ENCODE measurements at places on chromosomes 16 and 17.
A peak's percentile ranks its signal among the peaks of the same experiment; 100 is the strongest.

- DNase-seq, result no peak
These were observed 814 bp upstream of the DYNLL2 start for GRCh38 chr17:58082341-58082869.

DNA sequence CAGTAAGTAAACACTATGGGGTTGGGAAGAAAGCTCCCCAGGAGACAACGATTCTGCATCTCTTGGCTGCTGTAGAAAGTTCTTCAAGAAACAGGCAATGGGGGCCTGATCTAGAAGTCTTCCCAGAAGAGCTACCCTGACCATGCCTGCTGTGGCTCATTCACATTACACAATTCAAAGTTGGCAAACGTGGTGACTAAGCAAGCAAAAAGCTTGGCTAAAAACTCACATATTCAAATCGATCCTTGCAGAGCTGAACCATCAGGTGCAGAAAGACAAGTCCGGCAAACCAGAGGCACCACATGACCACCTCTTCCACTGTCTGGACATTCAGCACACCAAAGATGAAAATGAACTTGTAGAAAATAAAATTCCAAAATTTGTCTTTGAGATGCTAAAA lies 16.1 kb downstream of the AMFR start:
- no peak for DNase-seq

DNA sequence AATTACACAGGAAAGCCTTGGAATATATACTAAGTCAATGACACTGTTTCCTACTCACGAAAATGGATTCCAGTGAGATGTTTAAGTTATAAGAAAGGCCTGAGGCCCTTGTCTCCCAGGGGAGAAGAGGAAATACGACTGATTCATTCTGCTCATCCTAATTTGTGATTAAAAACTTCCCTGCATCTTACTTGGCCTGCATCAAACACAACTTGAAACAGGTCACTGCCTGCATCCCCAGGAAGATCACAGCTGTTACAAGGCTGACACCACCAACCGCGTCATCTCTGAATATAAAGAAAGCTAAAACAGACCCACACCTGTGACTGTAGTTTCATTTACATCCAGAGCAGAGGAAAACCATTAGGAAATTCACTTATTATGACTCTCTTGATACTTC lies 121.9 kb downstream of the DNAH3 start:
- DNase-seq, result no peak

GRCh38 chr17:55601874-55602364 lies 90.7 kb upstream of the SMIM36 start:
- no peak for DNase-seq

GRCh38 chr17:7017827-7018200 lies 5.0 kb upstream of the BCL6B start:
- peak; percentile 46 for DNase-seq

DNA sequence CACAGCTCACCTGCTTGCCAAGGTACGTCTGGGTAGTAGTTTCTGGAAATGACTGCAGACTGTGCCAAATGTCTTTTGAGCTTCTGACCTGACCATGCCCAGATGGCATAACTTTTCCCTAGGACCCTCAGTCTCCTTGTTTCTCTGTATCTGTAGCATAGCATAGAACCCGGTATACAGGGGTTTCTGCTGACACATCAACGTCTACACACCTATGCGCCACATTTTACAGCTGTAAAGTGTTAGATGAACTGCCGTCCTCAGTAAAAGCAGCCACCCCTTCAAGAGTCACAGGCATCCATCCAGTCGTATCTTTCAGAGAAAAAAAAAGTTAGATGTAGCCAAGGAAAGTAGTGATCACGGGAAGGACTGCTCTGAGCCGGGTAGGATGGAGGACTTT lies 17.4 kb downstream of the KCTD2 start:
- DNase-seq, result no peak

DNA sequence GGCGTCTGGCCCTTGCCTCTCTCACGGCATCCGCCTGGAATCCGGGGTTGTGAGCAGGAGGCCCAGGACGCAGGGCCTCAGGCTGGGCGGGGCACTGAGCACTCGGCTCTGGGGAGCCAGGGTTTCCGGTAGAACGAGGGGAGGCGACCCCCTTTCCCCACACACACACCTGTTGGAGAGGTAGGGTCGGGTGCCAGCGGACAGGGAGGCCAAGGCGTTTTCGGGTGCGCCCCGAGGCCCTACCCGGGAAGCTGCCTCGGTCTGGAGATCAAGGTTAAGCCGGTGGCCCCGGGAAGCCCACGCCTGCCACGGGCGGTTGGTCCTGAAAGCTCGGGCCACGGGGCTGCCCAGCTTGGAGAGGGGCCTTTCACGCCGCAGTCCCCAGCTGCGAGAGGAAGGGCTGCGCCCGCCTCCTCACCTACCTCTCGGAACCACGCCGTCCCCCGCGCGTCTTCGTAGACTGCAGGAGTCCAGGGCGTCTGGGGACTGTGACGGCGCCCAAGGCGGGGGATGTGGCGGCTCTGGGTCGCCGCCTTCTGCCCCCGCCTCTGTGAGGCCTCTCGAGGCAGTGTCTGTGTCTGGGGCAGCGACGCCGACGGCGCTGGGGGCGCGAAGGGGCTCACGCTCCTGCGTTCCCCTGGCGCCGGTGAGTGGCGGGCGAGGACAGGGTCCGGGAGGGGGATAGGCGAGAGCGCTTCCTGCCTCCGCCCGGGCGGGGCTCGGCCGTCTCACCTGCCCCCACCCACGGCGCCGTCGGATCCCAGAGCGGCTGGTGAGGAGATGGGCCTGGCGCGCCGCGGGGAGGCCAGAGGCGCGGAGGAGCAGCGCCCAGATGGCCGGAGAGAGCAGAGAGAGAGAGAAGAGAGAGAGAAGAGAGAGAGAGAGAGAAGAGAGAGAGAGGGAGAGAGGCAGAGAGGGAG lies 20.3 kb upstream of the HOXB9 start:
- no peak for DNase-seq

GRCh38 chr16:67657751-67658518 lies 2.1 kb downstream of the ACD start:
- no peak for DNase-seq

DNA sequence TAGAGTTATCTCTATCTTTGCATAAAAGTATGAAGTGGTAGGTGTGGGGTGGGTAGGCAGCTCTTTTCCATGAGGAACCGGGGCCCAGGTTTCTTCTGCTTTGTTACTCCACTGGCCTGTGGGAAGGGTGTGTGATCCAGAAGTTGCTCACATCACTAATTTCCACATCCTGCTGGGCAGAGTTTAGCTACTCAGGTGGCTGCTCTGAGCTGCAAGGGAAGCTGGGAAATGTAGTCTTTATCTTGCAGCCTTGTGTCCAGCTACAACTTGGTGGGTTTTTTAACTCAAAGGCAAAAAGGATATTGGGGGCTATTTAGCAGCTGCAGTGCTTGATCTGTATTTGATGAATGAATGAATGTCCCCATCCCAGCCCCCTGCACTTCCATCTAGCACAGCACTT lies 335.3 kb downstream of the SNX29 start:
- no peak for DNase-seq

DNA sequence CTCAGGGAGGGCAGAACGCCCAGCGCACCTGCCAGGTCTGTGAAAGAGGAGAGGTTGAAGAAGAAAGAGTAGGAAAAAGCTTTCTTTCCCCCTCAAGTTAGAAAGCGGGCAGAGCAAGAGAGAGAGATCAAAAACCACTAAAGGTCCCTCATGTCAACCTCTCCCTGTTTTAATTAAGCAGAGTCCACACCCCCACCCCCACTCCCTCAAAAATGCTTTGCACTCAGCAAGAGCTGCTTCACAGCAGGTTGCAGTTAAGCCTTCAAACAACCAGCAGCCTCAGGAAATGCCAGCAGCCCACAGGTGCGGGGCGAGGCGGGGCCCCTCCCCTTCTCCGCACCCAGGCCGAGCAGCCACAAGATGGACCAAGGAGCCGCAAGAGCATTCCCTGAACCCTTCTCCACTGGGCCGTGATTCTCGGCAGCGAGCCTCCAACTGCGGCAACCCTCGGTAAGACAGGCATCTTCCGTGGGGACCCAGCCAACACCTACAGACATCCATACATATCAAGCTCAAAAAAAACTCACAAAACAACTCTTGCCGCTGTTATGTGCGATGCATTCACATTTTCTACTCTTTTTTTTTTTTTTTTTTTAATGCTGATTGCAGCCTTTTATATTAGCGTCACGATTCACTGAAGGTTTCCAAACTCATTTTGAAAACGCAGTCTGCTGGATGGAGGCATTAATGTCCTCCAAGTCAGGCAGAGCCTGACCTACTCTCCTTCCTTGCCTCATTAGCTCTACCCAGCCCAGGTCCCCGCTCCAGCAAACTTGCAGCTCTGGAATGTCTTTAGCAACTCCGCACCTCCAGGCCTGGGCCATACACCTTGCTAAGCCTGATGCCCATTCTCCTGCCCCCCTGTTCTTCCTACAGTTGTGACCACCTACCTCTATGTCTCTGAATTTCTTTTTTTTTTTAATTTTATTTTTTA lies 66.1 kb downstream of the AXIN2 start:
- no peak for DNase-seq

- no peak for DNase-seq
These were observed 13.7 kb downstream of the TENT4B start for GRCh38 chr16:50166511-50167500.

DNA sequence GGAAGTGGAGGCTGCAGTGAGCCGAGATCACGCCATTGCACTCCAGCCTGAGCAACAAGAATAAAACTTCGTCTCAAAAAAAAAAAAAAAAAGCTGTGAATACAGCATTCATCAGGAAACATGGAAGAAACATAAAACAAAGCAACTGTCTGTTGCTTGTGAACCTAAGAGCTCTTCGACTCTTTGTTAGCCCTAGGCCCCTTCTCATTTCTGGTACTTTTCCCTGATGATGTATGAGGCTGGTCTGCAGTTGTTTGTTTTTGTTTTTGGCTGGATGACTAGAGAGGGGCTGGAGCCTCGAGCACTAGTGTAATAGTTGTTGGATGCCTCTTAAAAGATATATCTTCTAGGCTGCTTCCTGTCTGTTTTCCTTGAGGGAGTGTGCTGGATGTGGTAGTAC lies 113.5 kb downstream of the MAP2K6 start:
- DNase-seq, result no peak

DNA sequence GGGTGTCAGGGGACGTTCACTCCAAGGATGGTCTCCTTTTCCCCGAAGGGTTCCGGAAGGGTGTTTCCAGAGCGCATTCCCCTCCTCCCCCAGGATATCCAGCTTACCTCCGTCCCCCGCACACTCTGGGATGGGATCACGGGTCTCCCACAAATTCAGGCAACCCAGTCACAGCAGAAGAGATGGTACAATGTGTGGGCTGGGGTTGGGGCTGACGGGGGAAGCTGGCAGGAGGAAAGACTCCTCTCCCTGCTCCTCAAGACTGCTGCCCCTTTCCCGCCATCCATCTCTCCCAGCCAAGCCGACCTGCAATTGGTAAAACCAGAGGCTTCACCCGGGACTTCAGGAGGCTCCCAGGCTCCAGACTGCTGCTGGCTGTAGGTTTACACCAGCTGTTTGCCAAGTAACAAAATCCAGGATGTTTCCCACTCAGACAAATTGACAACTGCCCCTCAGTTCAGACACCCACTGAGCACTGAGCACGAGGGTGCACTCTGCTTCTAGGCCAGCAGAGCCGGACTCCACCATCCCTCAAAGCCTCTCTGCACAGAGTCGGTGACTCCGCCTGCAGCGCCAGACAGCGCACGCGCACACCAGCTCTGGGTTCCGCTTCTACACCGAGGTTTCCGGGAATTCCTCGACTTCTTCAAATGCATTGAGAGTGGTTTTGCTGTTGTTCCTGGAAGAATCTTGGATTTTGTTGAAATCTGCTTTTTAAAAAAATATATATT lies 37.7 kb downstream of the ASPA start:
- no peak for DNase-seq

DNA sequence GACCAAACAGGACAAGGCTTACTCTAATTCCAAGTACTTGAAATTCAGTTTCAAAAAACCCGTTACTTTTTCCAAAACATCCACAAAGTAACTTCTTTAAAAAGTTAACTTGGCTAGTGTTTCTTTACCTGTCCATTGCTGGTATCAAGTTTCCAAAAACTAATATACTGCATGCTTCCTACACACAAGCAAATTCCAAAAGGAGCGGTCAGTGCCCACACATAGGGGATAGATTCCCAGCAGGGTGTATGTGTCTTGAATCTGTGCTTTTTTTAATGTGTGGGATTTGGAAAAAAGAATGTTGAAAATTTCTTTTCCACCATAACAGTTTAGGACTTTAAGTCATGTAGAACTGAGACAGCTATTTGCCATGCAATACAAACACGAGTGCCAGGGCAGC lies 367.8 kb upstream of the SOX9 start:
- no peak for DNase-seq

GRCh38 chr17:58452738-58453137 lies 35.4 kb upstream of the RNF43 start:
- no peak for DNase-seq

DNA sequence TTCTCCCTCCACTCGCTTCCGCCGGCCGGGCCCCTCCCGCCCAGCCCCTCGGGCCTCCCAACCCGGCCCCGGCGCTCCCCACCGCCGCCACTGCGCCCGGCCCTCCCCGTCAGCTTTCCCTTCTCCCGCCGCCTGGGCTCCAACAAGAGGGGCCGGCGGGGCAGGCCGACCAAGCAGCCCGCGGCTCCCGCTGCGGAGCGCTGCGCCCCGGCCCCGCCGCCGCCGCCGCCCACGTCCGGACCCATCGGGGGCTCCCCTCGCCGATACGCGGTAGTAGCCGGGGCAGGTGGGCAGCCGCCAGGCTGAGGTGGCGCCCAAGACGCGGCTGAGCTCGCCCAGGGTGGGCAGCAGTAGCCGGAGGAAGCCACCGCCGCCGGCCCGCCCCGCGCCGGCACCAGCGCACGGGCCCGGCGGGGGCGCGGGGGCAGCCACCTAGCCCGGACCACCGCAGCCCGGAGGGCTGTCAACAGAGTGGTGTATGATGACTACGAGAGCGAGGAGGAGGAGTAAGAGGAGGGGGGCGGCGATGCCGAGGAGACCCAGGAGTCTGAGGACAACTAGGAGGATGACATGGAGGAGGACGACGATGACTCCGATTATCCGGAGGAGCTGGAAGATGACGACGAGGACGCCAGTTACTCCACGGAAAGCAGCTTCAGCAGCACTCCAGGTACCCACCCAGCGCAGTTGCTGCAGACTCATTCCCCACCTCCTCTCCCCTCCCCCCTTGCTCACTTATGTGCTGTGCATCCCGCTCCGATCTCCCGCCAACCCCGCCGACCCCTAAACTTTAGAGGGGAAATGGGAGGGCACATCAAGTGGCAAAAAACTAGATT lies 498 bp downstream of the LRRC37B start:
- peak; percentile 27 for DNase-seq

- DNase-seq, result peak; percentile 73
These were observed 4.4 kb downstream of the CD19 start for GRCh38 chr16:28935924-28936783.

DNA sequence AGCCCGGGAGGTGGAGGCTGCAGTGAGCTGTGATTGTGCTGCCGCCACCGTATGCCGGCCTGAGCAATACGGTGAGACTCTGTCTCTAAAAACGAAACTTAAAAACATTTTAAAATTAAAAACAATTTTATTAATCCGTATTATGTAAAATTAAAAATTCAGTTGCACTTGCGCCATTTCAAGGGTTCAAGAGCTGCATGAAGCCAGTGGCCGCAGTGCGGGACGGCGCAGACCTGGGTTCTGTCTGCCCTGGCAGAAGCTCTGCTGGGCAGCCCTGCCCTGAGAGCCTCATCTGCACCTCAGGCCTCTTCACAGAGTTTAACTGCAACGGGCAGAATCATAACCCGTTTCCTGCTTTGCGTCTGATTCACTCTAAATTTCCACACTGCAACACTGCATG lies 31.7 kb downstream of the TBC1D16 start:
- DNase-seq, result no peak
